ENCODE measurements at places on chromosomes 4 and X. TPM values are rescaled to one million over a fixed set of nuclear protein-coding genes. Genes with fewer than 3 reads are reported as not detected.
A peak's percentile ranks its signal among the peaks of the same experiment; 100 is the strongest.

- DNase-seq = peak; percentile 86
Observed at GRCh38 chr4:71187404-71188155, 151.2 kb upstream of the SLC4A4 start.

GRCh38 chr4:6785572-6785925, 3.0 kb downstream of the KIAA0232 start:
- DNase-seq = no peak

GRCh38 chr4:57342411-57342810, 232.2 kb upstream of the IGFBP7 start:
- DNase-seq = peak; percentile 18

GRCh38 chr4:101292901-101293300, 54.4 kb downstream of the PPP3CA start:
- DNase-seq = no peak

- no peak for DNase-seq
Observed at GRCh38 chr4:87575408-87575807, 32.9 kb upstream of the DSPP start.

RAB9B gene
- 0.34 TPM for total RNA-seq

PDE5A gene
- 7.6 TPM for total RNA-seq

SSX3 gene
- total RNA-seq = not detected

ASB12 gene
- total RNA-seq = not detected

MEPE gene
- not detected for total RNA-seq
